Stimulated activated CD4-positive, alpha-beta T cell treated with anti-CD3 and anti-CD28 coated beads, Interleukin-4, amount 100 ng/mL, for 4 hours (primary cell): ENCODE measurements at places on chromosomes 16 and 17.

DNA sequence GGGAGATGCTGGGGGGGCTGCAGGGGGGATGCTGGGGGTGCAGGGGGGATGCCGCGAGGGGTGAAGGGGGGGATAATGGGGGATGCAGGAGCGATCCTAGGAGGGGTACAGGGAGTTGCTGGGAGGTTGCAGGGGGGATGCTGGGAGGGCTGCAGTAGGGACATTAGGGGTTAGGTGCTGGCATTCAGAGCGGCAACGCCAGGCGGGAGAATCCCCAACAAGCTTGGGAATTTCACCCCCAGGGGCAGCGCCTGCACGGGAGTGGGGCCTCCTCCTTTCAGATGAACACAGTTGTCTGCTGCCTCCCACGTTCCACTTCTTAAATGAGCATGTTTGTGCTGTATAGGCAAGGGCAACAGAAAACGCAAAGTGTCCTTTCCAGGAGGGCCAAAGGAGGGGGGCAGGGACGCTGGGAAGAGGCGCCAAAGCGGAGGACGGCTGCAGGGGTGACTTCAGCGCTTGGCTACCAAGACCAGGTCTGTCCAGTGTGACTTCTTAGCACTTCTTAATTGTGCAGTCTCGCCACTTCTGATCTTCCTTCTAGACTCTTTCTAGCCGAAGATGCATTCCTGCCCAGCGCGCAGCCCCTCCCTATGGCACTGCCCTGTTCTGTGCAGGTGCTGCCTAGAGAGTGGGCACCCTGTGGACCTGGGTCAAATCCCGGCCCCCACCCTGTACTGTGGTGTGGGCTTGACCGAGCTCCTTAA is 2.0 kb upstream of the SLC6A4 start:
- no peak for DNase-seq

DNA sequence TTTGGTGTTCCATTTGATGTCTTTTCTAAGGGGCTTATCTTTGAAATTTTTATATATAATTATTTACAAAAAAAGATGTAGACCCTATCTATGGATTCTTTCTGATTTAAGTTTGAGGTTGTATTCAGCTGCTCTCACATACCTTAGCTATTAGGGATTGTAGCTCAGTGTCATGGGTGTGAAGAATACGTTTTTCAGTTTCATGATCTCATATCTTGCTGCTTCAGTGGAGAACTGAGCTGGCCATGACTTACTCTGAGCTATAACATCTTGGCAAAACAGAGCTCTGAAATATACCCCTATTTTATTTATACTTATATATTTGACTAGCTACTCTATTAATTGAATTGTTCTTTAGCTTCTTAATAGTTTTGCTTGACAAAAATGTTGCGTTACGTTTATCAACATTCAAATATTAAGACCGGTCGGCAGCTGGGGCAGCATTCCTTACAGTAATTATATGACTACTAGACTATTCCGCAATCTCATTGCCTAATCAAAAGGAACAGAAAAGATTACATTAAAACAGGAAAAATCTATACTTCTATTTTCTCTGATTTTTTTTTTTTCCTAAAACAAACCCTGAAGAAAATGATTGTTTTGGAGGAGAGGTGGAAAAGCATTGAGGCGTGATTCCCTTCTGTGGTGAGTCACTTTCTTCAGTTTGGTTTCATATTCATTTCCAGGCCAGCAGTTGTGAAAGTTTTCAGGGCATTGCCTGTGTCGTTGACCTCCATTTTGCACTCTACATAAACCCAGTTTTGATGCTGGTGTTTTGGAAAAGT is 24.1 kb upstream of the KRT24 start:
- no peak for DNase-seq

DNA sequence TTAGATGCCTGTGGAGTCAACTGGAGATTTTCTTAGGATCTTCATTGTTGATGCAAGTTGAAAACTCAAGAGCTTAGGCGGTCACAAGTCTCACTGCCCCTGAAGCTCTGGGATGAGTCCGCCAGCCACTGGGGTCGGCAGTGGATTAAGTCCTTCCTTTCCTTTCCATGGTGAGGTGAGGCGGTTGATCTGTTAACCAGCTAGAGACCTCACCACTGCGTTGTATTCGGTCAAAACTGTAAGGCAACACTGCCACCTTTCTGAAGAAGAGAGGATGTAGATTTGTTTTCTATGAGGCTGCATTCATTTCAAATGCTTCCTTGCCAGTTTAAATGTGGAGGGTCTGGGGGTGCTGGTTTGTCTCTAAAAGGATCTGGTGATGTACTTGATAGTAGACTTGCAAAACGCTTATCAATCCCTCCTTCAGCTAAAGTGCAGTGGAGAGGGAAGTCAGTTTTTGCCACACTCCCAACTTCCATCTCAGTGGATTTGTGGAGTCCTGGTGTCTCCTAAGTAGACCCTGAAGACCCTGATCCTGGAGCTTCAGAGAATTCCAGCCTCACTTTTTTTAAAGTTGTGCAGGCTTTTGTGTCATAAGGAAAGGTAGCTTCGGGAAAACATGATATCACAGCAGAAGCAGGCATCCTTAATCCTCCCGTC is 1.7 kb downstream of the MYOCD start:
- no peak for DNase-seq

- no peak for DNase-seq
Measured at GRCh38 chr16:5649762-5650743, 552.5 kb upstream of the EEF2KMT start.

DNA sequence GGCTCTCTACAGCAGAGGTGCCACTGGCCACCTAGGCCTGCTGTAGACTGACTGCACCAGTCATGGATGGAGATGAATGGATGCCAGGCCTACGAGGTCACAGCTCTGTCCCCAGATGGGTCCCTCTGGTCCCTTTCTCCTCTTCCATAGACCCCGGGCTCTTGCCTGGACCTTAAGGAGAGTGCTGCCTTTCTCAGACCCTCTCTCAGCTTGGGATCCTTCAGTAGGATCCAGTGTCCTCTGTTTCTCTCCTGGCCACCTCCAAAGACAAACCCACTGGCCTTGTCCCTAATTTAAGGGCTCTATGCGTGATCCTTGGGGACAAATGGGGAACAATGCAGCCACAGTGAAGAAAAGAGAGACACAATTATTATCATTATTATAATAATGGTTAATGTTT is 189.3 kb upstream of the C16orf82 start:
- DNase-seq = no peak
